Hematopoietic multipotent progenitor cell treated with erythropoietin and hydrocortisone succinate and interleukin-3 and kit ligand, for 17 days (in vitro differentiated cells): ENCODE measurements at places on chromosomes 4 and X.

- DNase-seq, result no peak
Observed at GRCh38 chr4:39048311-39048710, 13.7 kb upstream of the KLHL5 start.

DNA sequence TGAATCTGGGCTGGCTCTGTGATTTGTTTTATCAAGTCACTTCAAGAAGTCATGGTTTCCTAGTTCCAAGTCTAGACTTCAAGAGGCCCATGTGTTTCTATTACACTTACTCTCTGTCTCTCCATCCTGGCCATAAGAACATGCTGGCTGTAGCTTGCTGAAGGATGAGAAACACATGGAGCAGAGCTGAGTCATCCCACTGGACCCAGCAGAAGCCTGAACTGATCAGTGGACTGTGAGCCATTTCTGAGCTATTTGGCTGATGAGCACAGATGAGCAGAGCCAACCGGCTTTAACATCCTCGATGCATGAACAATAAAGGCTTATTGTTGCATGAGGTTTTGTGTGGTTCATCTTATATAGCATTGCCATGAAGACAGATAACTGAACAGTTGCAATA is 290.6 kb upstream of the BOD1L1 start:
- no peak for DNase-seq

DNA sequence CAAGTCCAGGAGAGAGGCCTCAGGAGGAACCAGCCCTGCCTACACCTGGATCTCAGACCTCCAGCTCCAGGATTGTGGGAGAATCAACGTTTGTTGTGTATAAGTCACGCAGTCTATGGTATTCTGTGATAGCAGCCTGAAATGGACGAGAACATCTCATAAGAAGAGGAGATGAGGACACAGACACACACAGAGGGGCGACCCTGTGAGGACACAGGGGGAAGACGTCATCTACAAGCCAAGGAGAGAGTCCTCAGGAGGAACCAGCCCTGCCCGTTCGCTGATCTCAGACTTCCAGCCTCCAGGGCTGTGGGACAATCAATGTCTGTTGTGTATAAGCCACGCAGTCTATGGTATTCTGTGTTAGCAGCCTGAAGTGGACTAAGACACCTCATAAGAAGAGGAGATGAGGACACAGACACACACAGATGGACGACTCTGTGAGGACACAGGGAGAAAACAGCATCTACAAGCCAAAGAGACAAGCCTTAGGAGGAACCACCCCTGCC is 20.3 kb downstream of the P2RY8 start:
- DNase-seq, result no peak

GRCh38 chr4:114226968-114227760 is 247.7 kb upstream of the ARSJ start:
- no peak for DNase-seq

GRCh38 chr4:48069026-48069425 is 52.5 kb downstream of the NIPAL1 start:
- no peak for DNase-seq

DNA sequence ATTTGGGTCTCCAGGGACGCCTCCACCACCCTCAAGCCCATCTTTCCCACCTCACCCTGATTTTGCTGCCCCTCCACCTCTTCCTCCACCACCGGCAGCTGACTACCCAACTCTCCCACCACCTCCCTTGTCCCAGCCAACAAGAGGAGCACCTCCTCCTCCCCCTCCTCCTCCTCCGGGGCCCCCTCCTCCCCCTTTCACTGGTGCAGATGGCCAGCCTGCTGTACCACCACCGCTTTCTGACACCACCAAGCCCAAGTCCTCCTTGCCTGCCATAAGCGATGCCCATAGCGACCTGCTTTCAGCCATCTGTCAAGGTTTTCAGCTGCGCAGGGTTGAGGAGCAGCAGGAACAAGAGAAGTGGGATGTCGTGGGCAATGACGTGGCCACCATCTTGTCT is 32.4 kb upstream of the ZNF81 start:
- DNase-seq, result no peak

GRCh38 chrX:53357799-53358530 is 64.5 kb downstream of the SMC1A start:
- no peak for DNase-seq

DNA sequence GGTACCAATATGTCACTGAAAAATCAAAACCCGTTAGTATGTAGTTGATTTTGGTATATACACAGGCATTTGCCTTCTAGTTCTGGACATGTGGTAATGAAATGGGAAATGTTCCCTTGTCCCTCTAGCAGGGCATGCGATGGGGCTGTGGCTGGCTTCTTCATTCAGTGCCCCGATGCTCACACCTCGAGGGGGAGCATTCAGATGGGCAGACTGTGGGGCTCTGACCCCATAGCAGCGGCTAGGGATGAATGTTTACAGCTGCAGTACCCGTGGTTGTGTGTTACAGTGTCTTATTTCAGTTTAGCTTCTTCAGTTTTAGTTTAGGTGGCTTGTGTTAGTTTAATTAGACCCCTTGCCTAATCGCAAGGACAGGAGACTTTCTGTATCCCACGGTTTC is 1741.0 kb upstream of the PCDH10 start:
- no peak for DNase-seq

- DNase-seq, result no peak
Observed at GRCh38 chr4:59689149-59689548, 1511.0 kb upstream of the ADGRL3 start.

DNA sequence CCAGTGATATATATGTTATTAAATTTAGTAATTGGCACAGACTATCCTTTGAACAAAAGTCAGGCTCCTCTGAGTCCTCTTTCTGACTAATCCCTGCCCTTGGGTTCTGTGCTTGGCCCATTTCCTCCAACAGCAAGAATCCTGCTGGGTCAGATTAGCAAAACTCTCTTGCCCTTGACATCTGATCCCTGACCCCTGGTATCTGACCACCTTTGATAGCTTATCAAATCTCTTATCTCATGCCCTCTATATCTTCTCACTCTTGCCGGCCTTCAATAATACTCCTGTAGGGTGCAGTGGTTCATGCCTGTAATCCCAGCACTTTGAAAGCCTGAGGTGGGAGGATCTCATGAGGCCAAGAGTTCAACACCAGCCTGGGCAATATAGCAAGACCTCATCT is 245.5 kb upstream of the FAM47A start:
- DNase-seq, result no peak

- DNase-seq, result no peak
Observed at GRCh38 chr4:102500352-102500695, 835 bp upstream of the NFKB1 start.

- no peak for DNase-seq
Observed at GRCh38 chr4:79057772-79058171, 118.5 kb upstream of the PAQR3 start.

GRCh38 chrX:110409925-110410324 is 51.3 kb downstream of the RTL9 start:
- peak; percentile 84 for DNase-seq

- no peak for DNase-seq
Observed at GRCh38 chrX:129980540-129981199, 1.8 kb upstream of the BCORL1 start.

DNA sequence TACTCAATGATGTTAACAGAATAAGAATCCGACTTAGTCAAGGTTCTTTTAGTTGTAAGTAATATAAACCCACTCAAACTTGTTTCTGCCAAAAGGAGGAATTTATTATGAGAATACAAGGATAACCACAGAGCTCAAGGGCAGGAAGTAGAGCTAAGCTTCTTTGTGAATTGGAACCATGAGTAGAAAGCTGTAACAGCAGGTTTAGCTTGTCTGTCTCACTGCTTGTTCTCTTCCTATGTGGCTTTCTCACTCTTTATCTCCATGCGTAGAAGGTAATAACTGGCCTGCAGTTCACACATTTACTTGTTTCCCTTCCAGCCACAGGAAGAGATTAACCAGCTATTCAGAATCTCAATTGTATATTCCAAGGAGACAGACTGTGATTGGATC is 378.3 kb downstream of the PPP1R2C start:
- no peak for DNase-seq

GRCh38 chr4:16231570-16232245 is 5.4 kb upstream of the TAPT1 start:
- no peak for DNase-seq

DNA sequence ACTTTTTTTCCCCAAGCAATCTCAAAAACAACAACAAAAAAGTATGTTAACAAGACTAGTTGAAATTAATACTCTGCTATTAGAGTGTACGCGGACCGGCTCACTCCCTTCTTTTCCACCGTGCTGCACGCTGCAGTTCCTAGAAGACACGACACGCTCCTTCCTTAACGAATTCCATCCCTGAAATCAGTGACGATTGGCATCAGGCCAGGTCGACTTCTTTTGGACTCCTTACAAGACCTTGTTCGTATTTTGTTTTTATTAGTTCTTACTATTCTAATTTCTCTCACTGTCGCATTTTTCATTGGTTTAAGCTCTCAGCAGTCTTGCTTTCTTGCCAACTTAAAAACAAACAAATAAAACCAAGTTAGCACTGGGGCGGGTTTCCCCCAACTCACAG is 175.8 kb upstream of the PITX2 start:
- DNase-seq, result no peak

GRCh38 chr4:28238876-28239275 is 1378.2 kb downstream of the STIM2 start:
- DNase-seq, result no peak

DNA sequence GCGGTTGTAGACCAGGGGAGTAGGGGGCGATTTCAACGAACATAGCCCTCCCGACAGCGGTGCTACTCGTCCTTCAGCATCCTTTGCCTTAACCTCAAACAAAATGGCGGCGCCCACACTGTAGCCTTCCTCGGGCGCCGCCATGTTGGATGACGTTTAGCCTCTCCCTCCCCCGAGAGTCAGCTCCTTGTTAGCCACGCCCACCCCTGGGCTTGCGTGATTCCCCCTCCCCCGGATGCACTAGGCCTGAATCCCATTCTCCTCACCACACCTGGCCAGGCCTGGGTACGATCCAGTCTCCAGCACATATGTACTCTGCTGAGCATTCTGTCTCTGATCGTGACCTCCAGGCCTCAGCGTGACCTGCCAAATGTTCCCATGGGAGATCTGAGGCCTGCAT is 49.0 kb upstream of the ZNF157 start:
- DNase-seq, result no peak

- DNase-seq, result no peak
Observed at GRCh38 chrX:11239230-11239629, 54.0 kb upstream of the AMELX start.

DNA sequence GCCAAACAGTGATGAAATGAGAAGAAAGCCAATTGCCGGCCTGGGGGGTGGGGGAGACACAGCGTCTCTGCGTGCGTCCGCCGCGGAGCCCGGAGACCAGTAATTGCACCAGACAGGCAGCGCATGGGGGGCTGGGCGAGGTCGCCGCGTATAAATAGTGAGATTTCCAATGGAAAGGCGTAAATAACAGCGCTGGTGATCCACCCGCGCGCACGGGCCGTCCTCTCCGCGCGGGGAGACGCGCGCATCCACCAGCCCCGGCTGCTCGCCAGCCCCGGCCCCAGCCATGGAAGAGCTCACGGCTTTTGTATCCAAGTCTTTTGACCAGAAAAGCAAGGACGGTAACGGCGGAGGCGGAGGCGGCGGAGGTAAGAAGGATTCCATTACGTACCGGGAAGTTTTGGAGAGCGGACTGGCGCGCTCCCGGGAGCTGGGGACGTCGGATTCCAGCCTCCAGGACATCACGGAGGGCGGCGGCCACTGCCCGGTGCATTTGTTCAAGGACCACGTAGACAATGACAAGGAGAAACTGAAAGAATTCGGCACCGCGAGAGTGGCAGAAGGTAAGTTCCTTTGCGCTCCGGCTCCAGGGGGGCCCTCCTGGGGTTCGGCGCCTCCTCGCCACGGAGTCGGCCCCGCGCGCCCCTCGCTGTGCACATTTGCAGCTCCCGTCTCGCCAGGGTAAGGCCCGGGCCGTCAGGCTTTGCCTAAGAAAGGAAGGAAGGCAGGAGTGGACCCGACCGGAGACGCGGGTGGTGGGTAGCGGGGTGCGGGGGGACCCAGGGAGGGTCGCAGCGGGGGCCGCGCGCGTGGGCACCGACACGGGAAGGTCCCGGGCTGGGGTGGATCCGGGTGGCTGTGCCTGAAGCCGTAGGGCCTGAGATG is at the start of gene SHOX:
SHOX (plus strand) TSS at position 180 of the 885 bp plus-strand sequence; CDS start at position 287, 107 bp downstream.
- DNase-seq, result no peak

- DNase-seq, result no peak
Observed at GRCh38 chr4:19944806-19945205, 306.9 kb upstream of the SLIT2 start.

DNA sequence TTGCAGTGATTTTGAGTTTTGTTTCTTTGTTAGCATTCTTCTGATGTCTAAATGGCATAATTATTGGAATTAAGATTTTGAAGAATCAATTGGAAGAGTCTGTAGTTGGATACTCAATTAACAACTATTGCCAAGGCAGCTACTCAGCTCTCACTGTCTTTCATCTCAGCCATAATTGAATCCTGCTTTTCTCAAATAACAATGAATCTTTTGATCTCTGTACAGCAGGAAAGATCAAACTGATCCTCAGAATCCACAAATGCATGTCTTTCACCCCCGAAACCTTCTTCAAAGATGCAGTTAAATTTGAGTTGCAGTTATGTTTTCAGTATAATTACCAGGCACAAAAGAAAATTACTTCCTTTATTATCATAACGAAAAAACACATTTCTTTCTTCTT is 86.2 kb downstream of the MAD2L1 start:
- no peak for DNase-seq

DNA sequence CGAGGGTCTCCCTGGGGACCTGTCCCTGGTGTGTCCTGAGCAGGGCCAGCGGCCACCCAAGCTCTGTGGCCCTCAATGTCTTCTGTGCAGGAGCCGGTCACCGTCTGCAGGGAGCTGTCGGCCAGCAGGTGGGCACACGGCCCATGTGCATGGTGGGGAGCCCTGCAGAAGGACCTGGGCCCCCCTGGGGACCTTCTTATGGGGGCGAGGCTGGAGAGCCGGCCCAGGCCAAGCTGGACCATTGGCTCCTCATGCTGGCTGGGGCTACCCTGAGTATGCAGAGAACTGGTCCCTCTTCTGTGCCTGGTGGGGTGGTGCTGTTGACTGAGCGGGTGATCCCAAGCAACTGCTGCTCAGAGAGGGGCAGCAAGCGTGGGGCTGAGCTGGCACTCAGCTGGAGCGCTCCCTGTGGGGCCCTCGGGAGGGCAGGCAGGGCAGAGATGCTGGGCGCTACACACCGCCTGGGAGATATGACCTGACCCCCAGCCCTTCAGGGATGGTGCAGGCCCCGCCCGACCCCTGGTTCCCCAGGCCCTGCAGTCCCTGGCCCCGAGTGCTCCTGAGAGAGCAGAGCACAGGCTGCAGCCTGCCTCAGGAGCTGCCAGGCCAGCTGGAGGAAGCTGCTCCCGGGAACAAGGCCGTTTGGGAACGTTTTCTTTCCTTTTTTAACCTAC is 14.8 kb downstream of the NAT8L start:
- no peak for DNase-seq

DNA sequence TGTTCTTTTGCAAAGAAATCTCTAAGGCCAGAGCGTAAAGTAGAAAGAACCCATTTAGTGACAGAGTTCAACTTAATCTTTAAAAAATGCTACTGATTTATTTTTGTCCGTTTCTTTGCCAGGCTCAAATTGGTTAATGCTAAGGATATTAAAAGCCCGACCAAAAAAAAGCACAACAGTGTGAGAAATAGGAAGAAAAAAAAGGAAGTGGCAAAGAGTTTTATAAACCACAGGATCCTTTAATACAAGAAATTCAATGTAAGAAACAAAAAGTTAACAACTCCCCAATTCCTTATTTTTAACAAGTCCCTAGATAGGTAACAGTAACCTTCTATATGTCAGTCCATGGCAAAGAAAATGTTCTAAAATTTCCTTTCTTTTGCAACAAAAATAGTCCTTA is 480.4 kb downstream of the ACTRT1 start:
- DNase-seq, result no peak

- DNase-seq, result peak; percentile 45
Observed at GRCh38 chr4:152953514-152953913, 17.4 kb downstream of the FHDC1 start.

- DNase-seq, result no peak
Observed at GRCh38 chrX:150324919-150325318, 38.2 kb upstream of the MAMLD1 start.

- no peak for DNase-seq
Observed at GRCh38 chrX:47361538-47362511, 8.6 kb upstream of the ZNF157 start.
